ENCODE measurements at places on chromosomes 11 and 22.
A peak's percentile ranks its signal among the peaks of the same experiment; 100 is the strongest.

DNA sequence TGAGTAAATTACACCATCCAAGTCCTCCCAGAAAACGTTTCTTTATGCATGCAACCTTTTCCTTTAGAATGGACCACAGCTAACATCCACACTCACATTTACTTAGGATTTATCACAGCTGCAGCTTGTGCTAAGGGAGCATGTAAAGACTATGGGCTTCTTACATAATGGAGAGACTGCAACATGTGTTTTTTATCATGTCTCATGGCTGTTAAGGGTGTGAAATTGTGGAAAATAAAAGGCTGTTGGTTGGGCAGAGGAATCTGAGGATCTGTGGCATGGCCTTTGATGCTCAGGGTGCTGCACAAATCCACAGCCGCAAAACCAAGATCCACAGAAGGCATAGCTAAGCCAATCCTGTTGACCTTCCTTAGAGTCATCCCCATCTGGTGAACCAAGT, 112.0 kb upstream of the MTNR1B start:
- no peak for DNase-seq

GRCh38 chr11:34425867-34426266, 12.9 kb upstream of the CAT start:
- DNase-seq: no peak

GRCh38 chr11:13149991-13150390, 127.6 kb upstream of the BMAL1 start:
- DNase-seq: no peak

DNA sequence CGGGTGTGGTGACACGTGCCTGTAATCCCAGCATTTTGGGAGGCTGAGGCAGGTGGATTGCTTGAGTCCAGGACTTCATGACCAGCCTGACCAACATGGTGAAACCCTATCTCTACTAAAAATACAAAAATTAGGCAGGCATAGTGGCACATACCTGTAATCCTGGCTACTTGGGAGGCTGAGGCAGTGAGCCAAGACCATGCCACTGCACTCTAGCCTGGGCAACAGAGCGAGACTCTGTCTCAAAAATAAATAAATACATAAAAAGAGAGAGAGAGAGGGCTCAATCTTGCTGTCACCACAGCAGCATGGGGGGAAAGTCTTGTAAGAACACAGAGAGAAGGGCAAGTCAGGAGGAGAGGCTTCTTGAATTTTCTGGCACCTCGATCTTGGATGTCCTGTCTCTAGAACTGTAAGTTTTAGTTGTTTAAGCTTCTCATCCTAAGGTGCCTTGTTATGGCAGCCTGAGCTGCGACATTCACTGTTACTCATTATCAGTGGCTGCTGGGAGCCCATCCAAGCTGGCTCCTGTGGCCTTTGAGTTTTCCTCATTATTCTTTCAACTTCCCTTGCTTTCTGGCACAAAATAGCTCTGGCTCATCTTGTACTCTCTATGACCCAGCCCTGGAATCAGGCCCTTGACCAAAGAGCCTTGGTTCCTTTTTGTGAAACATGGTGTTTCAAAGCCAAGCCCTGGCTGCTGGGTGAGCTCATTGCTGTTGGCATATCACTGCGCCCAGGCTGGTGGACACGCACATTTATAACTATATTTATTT, 8.0 kb upstream of the PSMC3 start:
- no peak for DNase-seq

DNA sequence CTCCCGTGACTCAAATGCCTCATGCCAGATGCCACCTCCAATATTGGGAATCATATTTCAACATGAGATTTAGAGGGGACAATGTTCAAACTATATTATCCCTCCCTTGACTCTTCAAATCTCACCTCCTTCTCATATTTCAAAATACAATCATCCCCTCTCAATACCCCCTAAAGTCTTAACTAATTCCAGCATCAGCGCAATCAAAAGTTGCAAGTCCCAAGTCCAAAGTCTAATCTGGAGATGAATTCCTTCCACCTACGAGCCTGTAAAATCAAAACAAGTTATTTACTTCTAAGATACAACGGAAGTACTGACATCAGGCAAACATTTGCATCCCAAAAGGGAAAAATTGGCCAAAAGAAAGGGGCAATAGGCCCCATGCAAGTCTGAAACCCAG, 67.2 kb upstream of the SC5D start:
- no peak for DNase-seq

GRCh38 chr11:78878631-78879030, 304.0 kb upstream of the NARS2 start:
- DNase-seq: no peak

DNA sequence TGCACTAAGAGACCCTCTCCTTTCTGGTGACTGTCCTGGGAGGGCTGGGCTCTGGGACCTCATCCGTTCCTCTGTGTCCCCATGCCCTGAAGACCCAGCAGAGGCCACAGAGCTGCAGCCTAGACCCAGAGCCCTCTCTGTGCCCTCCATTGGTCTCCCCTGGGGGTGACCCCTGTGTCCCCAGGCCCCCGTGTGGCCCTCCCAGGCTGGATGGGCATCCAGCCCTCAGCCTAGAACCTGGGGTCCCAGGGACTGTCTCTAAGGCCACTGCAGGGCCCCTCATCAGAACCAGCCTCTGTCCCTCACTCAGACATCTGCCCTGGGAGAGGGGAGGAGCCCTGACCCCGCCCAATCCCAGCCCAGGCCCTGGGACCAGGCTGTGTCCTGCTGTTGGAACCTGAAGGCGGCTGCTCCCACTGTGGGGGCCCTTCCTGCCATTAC, 5.7 kb downstream of the IGLL1 start:
- no peak for DNase-seq

- DNase-seq: no peak
Measured at GRCh38 chr11:93510196-93510873, 32.9 kb downstream of the SMCO4 start.

GRCh38 chr11:101269990-101270660, 140.5 kb upstream of the PGR start:
- no peak for DNase-seq

DNA sequence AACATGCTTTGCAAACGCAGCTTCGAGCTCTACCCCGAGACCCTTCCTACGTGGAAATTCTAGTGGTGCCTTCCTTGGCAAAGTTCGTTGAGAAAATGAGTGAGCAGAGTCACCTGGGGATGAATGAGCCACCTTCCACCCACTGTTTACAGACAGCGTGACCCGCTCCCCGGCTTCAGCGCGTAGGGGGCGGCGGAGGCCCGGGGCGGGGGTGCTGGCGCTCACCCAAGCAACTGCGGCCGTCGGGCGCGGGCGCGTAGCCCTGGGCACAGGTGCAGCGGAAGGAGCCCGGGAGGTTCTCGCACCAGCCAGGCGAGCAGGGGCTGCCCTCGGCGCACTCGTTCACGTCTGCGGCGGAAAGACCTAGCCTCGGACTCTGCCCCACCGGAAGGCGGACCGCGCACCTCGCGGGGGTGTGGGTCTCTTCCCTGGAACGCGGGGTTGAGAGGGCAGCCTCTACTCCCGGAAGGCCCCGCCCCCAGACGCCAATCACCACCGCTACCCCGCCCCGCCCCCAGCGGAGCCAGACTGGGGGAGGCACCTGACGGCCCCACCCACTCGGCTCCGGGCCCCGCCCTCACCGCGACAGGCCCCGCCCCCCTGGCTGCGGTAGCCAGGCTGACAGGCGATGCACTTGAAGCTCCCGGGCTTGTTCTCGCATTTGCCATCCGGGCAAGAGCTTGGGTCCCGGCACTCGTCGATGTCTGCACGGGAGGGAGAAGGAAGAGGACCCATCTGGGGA, 11.8 kb downstream of the LTBP3 start:
- DNase-seq: peak; percentile 99

- DNase-seq: peak; percentile 47
Measured at GRCh38 chr11:68383976-68384501, 71.6 kb downstream of the LRP5 start.

- DNase-seq: no peak
Measured at GRCh38 chr11:35541621-35542375, 16.4 kb upstream of the PAMR1 start.

DNA sequence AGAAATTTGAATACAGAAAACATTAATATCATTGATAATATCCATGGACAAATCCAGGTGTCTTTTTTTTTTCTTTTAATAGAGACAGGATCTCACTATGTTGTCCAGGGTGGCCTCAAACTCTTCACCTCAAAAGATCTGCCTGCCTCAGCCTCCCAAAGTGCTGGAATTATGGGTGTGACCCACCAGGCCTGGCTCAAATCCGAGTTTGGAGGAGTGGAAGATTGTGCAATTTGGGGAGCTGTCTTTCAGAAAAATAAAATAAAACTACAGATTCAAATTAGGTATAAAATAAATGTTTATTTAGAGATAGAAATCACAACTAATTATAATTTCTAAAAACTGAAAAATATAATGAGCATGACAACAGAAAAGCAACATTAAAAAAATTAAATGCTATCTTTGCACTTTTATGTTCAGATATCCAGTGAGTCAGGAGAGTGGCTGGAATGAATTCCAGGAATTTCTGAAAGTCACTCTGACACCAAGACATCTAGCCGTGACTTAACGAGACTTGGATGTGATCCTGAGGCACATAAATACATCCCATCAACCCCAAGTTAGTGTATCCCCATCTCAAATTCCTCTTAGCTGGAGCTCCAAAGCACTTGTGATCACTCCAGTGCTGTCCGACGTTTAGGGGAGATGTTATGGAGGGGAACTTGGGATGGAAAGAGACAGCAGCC, 128.6 kb upstream of the THY1 start:
- no peak for DNase-seq

GRCh38 chr22:31344256-31344577, 1.9 kb downstream of the PATZ1 start:
- DNase-seq: peak; percentile 31

GRCh38 chr11:108221371-108221770, 1.1 kb downstream of the NPAT start:
- no peak for DNase-seq

DNA sequence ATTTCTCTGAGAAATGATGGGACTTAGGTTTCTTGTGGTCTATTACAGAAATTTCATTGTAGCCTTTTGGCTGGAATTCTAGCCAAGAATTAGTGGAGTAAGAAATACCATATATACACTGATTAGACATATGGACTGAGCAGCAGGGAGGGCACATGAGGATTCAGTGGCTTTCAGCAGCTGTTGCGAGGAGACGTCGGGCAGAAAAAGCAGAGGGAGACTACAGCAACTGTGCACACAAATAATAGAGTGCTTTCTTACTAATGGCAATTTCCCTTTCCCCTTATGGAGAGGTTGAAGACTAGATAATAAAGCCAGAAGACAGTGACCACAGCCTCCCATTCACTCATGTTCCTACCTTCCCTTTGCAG, 35.4 kb upstream of the CCDC34 start:
- DNase-seq: no peak

DNA sequence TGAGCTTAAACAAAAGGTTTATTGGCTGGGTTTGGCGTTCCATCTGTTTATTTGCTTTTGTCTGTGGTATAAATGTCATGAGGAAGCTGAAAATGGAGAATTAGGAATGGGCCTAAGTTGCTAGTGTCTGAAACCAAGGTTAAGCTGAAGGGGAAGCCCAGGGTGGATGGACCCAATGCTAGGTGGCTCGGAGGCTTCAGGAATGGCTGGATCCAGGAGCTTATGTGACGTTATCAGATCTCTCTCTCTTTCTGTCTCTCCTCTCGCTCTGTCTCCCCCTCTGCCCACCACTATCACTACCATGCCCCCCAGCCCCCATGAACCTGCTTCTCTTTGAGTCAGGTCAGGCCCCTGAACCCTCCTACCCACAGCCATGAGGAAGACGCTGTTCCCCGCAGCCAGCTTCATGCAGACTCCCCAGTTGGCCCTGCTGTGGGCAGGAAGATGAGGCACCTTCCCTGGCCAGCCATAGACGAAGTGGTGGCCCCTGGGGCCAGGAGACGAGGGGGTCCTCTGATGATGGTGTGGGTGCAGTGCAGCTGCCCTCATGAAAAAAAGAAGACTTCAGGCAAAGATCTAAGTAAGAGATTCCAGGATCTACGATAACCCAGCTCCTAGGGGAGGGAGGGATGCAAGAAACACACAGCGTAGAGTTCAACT, 101.5 kb downstream of the BRD1 start:
- DNase-seq: no peak

- DNase-seq: no peak
Measured at GRCh38 chr22:38707346-38707745, 1.6 kb downstream of the GTPBP1 start.

- DNase-seq: no peak
Measured at GRCh38 chr11:93507517-93507916, 35.7 kb downstream of the SMCO4 start.

DNA sequence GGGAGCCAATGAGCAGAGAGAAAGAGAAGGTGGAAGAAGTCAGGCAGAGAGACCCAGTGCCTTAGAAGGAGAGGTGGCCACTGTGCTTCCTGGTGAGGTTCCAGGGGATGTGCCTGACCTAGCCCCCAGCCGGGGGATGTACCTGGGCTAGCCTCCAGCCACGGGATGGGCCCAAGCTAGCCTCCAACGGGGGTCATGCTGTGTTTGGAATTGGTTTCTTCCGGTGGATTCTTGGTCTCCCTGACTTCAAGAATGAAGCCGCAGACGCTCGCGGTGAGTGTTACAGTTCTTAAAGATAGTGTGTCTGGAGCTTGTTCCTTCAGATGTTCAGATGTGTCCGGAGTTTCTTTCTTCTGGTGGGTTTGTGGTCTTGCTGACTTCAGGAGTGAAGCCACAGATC, 6.9 kb upstream of the SMIM38 start:
- no peak for DNase-seq

DNA sequence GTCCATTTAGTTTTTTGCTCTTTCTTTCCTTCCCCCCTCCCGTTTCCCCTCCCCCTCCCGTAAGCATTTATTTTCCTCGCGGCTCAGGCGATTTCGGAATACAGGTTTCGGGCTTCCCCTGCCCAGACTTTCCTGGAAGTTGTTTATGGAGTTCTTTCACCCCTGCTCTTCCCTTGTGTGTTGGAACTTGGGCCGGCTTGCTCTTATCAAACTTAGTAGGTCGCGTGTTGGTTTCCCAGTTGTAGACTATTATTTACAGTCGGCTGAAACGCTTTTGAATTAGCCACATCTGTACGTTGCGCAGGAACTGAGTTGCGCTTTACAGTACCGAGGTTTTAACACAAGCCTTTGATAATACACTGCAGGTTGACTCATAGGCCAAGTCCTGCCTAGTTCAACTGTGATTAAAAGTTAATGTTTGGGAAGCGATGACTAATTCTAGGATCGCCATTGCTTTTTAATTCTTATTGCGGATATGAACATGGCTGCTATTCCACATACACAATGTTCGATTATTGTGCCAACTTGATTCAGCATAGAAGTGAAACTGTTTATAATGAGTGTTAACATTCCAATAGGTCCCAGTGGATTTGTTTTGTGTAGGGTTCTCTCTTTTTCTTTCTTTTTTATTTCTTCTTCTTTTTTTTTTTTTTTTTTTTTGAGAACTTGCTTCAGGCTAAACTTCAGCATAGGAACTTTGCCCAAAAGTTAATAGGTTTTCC, 1.7 kb downstream of the YAP1 start:
- DNase-seq: no peak

- no peak for DNase-seq
Measured at GRCh38 chr22:20037419-20037818, 16.5 kb downstream of the TANGO2 start.

DNA sequence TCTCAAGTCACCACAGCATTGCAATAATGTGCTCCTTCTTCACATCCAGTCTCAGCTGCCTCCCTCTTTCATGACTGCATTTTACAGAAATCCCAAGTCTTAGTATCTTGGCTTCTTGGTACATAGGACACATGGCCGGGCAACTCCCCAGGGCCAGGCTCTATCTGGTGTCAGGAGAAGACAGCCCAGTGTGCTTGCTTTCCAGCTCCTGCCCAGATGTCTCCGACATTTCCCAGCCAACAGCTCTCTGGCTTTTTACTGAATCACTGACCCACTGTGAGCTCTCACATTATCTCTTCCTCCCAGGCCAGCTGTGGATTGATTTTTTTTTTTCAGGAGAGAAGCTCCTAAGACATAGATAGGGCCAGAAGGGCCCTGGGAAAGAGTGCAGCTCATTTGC, 346.0 kb upstream of the C11orf87 start:
- no peak for DNase-seq

Data from CD8-positive, alpha-beta memory T cell (primary cell).